ENCODE measurements at places on chromosomes 5 and 9. TPM values are rescaled to one million over a fixed set of nuclear protein-coding genes. Genes with fewer than 3 reads are reported as not detected.

DNA sequence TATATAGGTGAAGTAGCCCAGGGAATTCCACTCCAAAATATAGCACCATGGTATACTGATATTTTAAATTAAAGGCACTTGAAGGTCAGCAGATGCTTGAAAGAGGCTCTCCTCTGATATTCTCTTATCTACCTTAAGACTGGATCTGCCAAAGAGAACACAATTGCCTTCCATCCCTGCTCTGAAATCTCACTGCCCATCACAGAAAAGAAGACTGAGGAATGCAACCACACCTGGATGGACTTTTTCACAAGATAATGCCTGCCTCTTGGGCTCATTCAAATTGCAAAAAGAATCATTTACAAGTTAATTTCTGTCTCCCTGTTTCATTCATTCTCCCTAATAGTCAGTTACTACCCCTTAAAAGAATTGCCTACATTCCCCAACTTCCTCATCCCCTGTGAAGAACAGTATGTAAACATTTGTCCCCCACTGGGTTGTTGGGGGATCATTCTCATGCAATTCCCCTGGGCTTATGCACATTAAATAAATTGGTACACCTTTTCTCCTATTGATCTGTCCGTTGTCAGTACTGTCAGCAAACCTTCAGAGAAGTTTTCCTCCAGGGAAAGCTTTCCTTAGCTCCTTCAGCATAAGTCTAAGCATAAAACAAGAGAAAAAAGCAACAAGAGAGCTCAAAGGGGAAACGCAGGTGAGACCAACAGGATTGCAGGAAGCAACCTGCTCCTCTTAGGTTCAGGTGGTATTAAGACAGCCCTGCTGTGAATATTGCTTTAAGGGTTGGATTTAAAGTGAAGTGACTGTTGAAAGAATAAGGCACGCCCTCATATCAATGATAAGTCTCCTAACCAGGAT lies 171.4 kb upstream of the SLC30A5 start:
- DNase-seq = no peak

GRCh38 chr9:86763791-86764190 lies 183.5 kb downstream of the GAS1 start:
- no peak for DNase-seq

DNA sequence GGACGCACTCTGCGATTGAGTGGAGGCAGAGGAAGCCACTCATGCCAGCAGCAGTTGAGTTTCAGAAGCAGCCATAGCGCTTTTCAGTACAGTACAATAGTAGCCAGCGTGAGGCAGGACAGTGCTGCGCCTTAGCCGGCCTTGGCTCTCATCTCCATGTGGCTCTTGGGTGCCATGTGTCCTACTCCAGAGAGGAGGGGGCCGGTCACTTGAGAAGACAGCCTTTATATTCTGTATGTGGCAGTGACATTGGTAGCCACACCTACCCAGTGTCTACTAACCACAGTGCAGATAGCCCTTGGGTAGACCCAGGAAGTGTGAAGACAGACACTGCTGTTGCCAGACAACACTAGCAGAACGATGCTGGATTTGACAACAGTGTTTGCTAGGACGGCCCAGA lies 42.3 kb downstream of the FAM78A start:
- no peak for DNase-seq

DNA sequence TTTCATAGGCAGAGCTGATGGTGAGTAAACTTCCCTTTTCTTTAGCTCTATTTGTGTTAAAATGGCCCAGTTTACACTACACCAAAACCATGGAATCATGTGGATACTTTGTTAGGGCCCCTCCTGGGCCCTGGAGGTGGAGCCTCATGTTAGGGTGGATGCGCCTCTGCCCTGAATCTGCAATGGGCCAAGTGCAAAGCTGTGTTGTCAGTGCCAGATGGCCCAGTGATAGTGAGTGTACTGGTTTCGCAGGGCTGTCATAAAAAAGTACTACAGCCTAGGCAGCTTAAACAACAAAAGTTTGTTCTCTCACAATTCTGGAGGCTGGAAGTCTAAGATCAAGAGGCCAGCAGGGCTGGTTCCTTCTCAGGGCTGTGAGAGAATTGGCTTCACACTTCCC lies 64.8 kb downstream of the HSPA4 start:
- no peak for DNase-seq

- no peak for DNase-seq
Observed at GRCh38 chr9:15221746-15222145, 85.3 kb downstream of the TTC39B start.

DNA sequence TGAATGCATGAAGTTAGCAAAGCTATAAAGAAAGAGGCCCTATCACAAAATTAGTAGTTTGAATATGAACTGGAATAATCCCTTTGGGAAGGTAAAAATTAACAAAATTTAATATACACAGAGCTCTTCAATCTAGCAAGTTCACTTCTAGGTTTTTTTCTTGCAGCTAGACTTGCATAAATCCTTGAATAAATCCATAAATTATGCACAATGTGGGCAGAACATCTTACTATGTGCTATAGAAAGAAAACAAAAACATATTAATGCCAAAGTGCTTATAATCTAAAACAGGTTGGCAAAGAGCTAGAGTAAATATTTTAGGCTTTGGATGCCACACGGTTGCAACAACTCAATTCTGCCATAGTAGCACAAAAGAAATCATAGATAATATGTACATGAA lies 138.5 kb upstream of the FREM1 start:
- no peak for DNase-seq

- no peak for DNase-seq
Observed at GRCh38 chr5:120682851-120683250, 218.8 kb downstream of the PRR16 start.

DNA sequence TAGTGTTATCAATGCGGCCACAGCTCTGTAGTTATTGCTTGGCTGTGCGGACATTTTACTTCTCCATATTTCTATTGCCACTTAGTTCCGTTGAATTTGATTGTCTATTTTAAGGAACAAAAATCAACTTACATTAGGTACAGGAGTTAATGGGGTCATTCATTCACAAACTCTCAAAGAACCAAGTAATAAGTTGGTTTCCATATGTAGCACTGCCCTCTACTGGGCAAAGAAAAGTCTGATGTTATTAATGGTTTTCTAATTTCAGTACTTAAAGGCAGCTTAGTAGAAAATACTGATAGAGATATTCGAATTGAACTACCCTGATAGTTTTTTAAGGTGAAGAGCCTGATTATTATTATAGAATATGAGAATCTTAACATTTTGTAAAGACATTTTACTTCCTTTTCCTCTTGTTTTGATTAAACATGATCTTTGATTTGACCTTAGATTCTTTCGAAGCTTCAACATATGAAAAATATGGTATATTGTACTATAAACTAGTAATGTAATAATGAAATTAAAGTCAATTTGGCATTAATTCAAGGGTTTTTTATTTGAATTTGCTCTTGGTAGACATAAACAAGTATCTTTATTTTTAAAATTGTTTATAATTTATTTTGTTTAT lies 119.5 kb upstream of the CTNND2 start:
- peak; percentile 38 for DNase-seq

- DNase-seq = no peak
Observed at GRCh38 chr5:136210259-136210658, 17.3 kb upstream of the SMIM32 start.

- no peak for DNase-seq
Observed at GRCh38 chr9:106619211-106619610, 243.8 kb upstream of the ZNF462 start.

DNA sequence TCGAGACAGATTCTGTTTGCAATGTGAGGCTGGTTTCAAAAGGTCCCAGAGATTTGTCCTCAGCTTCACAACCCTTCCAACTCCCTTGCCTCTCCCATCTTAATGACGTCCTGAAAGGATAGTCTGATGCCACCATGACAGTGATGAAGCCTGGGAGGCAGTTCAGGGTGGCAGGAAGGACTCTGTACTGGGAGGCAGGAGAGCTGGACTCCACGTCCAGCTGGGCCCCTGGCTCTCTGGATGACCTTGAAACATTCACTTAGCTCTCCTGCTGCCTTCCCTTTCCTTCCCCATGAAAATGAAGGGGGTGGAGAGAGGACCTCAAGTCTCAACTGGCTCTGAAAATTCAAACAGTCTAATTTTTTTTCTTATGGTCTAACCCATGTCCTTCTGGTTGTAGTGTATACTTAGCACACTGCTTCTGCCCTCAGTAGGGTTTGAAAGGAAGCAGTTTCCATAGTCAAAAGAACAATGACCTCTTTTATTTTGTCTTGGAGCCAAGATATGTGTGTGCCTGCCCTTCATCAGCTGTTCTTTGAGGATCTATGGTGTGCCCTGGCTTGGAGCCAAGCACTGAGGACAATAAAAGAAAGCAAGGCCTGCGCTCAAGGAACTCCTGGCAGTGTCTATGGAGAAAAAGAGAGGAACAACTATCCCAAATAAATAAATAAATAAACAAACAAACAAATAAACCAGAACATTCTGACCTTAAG lies 188.3 kb downstream of the GRIA1 start:
- DNase-seq = no peak

DNA sequence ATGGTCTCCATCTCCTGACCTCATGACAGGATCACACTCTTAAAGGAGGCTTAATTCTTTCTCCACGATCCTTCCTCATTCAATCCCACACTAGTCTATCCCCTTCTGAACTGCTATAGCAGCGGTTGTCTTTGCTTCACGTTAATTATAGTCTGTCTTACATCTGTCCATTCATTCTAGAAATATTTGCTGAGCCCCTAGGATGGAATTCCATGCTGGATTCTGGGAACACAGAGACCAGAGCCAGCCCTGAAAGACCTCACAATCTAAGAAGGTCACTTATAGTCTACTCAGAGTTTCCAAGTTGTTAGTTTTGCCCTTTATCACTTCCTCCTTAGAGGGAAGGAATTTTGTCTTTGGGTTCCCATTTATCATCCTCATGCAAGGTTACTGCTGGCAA lies 193.5 kb downstream of the GAS1 start:
- DNase-seq = no peak

GRCh38 chr9:129698254-129698757 lies 32.9 kb downstream of the PRRX2 start:
- no peak for DNase-seq

DNA sequence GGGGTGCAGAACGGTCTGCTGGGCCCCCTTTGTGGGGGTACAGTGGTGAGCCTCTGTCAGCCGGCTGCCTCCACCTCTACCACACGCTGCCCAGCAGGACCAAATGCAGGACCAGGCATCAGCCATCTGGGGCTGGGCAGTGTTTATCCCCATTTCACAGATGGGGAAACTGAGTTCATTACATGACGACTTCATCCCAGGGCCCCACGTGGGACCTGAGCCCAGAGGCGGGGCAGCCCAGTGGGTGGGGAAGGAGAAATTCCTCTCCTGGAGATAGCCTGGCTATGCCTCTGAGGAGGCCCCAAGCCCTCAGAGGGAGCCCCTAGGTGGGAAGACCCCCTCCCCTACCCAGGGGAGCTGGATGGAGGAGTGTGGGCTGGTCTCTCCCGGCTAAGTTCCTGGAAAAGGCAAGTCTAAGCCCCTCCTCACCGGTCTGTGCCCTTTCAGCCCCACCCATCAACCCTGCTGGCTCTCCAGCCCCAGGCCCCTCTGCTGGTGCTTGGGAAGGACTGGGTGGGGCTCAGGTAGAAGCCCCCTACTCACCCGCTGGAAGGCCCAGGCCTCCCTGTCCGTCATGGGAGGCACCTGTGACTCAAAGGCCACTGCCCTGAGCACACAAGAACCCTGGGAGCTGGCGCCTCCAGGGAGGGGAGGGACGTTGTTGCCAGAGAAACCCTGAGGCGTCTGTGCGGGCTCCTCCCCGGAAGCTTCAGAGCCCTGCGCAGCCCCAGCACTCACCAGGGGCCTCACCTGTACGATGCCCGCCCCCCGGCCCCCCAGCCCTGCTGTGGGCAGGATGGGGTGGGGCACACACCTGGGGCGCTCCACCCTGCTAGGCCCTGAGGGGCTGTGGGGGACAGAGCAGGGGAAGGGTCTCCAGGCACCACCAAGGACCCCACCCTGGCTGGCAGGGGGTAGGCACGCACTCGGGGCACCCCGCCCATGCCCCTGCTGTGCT lies 7.4 kb upstream of the CCDC187 start:
- no peak for DNase-seq

- peak; percentile 38 for DNase-seq
Observed at GRCh38 chr9:81224166-81225081, 464.9 kb downstream of the TLE1 start.

DNA sequence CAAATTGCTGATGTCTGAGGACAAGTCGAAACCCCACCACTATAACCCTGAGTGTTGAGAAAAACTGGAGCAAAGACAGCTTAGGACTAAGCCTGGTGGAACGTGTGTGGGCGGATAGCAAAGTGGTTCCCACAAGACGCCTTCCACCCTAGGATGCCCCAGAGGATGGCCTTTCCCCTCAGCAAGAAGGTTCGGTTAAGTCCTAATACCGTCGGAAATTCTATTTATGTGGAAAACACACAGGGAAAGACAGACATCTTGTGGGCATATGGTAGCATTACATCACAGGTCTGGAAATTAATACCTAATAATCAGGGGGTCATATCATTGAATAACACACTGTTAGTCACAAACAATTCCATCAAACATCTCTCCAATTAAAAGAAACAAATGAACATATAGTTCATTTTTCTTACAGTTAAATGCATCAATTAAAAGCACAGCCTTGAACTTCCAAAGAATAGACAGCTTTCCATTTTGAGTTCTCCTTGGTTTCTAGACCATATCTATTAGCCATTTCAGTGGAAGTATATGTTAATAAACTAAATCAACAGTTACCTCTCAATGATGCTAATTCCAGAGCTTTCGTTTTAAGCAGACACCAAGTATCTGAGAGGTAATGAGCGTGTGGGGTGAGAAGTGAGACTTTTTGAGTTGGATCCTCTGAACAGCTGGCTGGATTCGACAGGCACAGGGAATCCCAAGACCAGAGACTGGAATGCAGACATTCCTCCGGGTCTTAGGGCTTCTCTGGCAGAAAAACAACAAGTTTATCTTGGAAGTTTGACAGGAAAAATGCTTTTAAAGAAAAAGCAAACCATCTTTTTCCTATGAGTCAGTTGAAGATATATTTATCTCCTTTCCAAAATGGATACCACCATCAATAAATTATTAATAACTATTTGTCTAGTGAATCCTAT lies 2.9 kb upstream of the ICE1 start:
- DNase-seq = peak; percentile 57

HTR4 gene
- polyA plus RNA-seq = not detected

BAAT gene
- polyA plus RNA-seq = 0.82 TPM

GOLM1 gene
- 91.5 TPM for polyA plus RNA-seq

SV2C gene
- not detected for polyA plus RNA-seq

NAIF1 gene
- polyA plus RNA-seq = 8.0 TPM

CYSRT1 gene
- 1.1 TPM for polyA plus RNA-seq

GNA14 gene
- 5.1 TPM for polyA plus RNA-seq

ARHGEF39 gene
- 3.3 TPM for polyA plus RNA-seq

JAKMIP2 gene
- polyA plus RNA-seq = 1.7 TPM

PIP5K1B gene
- not detected for polyA plus RNA-seq

KCNV2 gene
- polyA plus RNA-seq = 0.15 TPM

C6 gene
- polyA plus RNA-seq = 0.25 TPM

LRRC19 gene
- polyA plus RNA-seq = 0.09 TPM

GM2A gene
- polyA plus RNA-seq = 26.2 TPM

ITK gene
- polyA plus RNA-seq = 0.28 TPM

PCDHGB7 gene
- 8.6 TPM for polyA plus RNA-seq

HAND1 gene
- polyA plus RNA-seq = not detected
